ENCODE measurements at places on chromosomes 1 and 21.

- no peak for DNase-seq
These were observed 35.0 kb downstream of the ARHGEF10L start for GRCh38 chr1:17574516-17574915.

DNA sequence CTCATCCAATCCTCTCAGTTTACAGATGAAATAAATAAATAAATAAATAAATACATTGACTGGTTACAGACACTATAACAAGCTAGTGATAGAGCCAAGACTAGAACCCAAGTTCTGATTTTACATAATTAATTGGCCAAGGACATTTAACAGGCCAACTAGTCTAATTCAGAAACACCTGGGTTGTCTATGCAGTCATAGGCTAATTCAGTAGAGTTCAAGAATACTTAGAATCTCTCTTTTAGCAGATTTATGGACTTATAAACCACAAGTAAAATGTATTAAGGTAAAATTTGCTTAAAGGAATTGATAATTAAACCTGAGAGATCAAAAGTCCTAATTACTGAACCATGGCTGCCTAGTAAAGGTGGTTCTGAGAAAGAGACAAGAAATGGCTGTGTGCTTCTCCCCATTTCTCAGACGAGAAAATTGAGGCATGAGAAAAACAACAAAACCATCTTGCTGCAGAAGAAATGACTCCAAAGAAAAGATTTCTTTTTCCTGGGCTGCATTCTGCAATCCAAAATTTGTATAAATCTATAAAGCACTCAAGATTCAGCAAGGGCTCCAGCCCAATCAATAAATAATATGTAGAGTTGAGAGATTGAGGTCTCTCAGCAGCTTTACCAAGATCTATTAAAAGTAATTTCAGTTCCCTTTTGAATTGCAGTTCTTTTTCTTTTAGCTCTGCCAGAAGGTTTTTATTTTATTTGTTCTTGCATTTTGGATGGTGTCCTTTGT, 98.3 kb downstream of the DUSP10 start:
- no peak for DNase-seq

DNA sequence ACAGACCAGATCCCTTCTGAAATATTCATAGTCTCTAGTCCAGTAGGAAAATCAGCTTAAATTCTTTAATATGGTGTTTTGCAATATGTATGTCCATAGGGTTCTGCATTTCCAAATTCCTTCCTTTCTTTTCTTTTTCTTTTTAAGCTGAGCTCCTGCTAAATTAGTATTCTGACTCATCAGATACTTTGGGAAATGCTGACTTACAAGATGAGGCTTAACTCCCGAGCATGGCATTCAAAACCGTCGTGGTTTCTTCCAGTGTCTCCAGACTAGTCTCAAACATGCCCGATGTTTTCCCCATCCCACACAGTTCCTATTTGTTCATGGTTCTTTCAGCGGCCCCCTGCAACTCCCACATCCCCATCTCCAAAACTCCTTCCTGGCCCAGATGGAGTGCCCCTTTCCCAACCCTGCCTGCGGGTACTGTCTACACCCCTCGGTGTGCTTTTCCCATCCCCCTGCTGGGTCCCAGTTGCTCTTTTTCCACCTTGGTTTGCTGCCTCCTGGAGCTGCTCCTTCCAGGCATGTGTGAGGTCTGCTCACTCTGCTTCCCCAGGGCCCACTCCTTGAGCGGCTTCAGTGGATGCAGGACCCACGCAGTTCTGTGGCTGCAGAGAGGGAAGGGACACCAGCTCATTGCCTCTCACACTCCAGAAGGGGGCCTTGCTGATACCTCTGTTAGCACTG, 19.5 kb upstream of the ETV3 start:
- no peak for DNase-seq

- no peak for DNase-seq
These were observed 55.7 kb upstream of the NADK start for GRCh38 chr1:1833916-1834325.

- no peak for DNase-seq
These were observed 467.5 kb upstream of the CXADR start for GRCh38 chr21:17045214-17045853.

GRCh38 chr1:168821434-168821833, 92.4 kb upstream of the DPT start:
- DNase-seq: no peak
